ENCODE measurements at places on chromosomes 16 and 17. TPM values are rescaled to one million over a fixed set of nuclear protein-coding genes. Genes with fewer than 3 reads are reported as not detected.

The LSM12 gene
- 39.8 TPM for total RNA-seq

The NPIPA7 gene
- 7.7 TPM for total RNA-seq

GRCh38 chr17:46028374-46028773 lies 29.3 kb downstream of the STH start:
- H3K27ac ChIP-seq = no peak overlapping the region

DNA sequence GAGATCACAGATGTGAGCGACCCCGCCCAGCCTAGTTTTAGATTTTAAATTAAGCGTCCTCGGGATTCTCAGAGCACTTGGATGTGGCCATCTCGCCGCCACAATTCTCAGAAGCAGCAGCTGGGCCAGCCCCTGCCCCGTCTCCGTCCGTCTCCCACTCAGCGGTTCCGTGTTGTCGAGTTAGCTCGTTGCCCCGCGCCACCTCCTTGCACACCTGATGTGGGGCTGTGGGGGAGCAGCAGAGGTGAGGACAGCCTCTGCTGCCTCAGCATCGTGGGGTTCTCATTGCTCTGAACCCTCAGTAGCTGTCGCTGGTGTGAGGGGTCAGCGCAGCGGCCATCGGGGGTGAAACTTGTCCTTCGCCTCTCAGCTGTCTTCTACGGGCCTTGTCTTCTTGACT lies 8.2 kb upstream of the RPL13 start:
- peaks cover 2% of the 10 kb centered on the region for H3K4me1 ChIP-seq
- H3K27ac ChIP-seq = no peak overlapping the region
- peaks cover 92% of the 10 kb centered on the region for H3K36me3 ChIP-seq
- no peaks in the 10 kb centered on the region for H3K27me3 ChIP-seq
- H3K4me3 ChIP-seq = no peak overlapping the region

- peaks cover 100% of the 10 kb centered on the region for H3K36me3 ChIP-seq
- no peak overlapping the region for H3K27ac ChIP-seq
- H3K4me3 ChIP-seq = no peak overlapping the region
- no peaks in the 10 kb centered on the region for H3K27me3 ChIP-seq
- no peak for DNase-seq
- H3K4me1 ChIP-seq = no peaks in the 10 kb centered on the region
These were observed 11.1 kb downstream of the FLCN start for GRCh38 chr17:17225901-17226300.
